ENCODE measurements at places on chromosomes 3 and 15. TPM values are rescaled to one million over a fixed set of nuclear protein-coding genes. Genes with fewer than 3 reads are reported as not detected.

TGM5 gene
- polyA plus RNA-seq = not detected

TMIE gene
- 0.60 TPM for polyA plus RNA-seq

SMCO1 gene
- not detected for polyA plus RNA-seq

MYZAP gene
- polyA plus RNA-seq = 1.6 TPM

FBXL22 gene
- polyA plus RNA-seq = 1.3 TPM

SPG11 gene
- polyA plus RNA-seq = 21.6 TPM

CATSPER2 gene
- polyA plus RNA-seq = 0.75 TPM

ITIH3 gene
- not detected for polyA plus RNA-seq

GOLGA8T gene
- polyA plus RNA-seq = not detected

TMEM158 gene
- not detected for polyA plus RNA-seq

ATP10A gene
- polyA plus RNA-seq = 5.5 TPM

FEZF2 gene
- polyA plus RNA-seq = not detected

CD200 gene
- polyA plus RNA-seq = 1.9 TPM

CPNE9 gene
- polyA plus RNA-seq = not detected

RBSN gene
- 16.9 TPM for polyA plus RNA-seq

KLHL24 gene
- 64.8 TPM for polyA plus RNA-seq

GOLGA8J gene
- polyA plus RNA-seq = not detected

LRRC3B gene
- polyA plus RNA-seq = not detected

PRTG gene
- not detected for polyA plus RNA-seq

MYD88 gene
- 152 TPM for polyA plus RNA-seq

C2CD4B gene
- polyA plus RNA-seq = not detected

GRAMD1C gene
- 0.20 TPM for polyA plus RNA-seq

PAK6 gene
- polyA plus RNA-seq = not detected

FGF12 gene
- not detected for polyA plus RNA-seq

MCTP2 gene
- 1.6 TPM for polyA plus RNA-seq

MAGEF1 gene
- 27.0 TPM for polyA plus RNA-seq

TMEM44 gene
- polyA plus RNA-seq = 0.41 TPM

MOBP gene
- not detected for polyA plus RNA-seq

CLDN18 gene
- not detected for polyA plus RNA-seq

EPHA6 gene
- polyA plus RNA-seq = not detected

KNG1 gene
- not detected for polyA plus RNA-seq

FGF7 gene
- polyA plus RNA-seq = not detected

Data from CD4-positive, CD25-positive, alpha-beta regulatory T cell (primary cell).